ENCODE measurements at places on chromosomes 12 and 14.

GRCh38 chr14:83777516-83777915, 1752.4 kb upstream of the FLRT2 start:
- no peak for DNase-seq

DNA sequence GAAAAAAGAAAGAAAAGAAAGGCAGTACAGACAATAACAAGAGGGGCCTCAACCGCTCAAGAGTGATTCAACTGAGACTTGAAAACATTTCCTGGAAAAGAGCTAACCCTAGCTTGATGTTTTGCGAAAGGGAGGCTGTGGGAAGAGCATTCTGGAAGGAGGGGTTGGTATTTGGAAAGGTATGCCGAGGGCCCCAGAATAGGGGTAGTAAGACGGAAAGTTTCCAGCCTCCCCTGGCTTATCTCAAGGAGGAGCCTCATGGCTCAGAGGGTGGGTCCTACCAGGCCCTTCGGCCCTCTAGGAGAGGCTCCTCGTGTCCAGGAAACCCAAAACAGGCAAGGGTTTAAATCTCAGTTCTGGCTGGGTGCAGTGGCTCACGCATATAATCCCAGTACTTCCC, 8.4 kb downstream of the RNU4-2 start:
- DNase-seq, result no peak

- DNase-seq, result no peak
Measured at GRCh38 chr12:130796985-130797686, 41.9 kb downstream of the STX2 start.

GRCh38 chr14:104700225-104700651, 10.8 kb downstream of the INF2 start:
- DNase-seq, result no peak

DNA sequence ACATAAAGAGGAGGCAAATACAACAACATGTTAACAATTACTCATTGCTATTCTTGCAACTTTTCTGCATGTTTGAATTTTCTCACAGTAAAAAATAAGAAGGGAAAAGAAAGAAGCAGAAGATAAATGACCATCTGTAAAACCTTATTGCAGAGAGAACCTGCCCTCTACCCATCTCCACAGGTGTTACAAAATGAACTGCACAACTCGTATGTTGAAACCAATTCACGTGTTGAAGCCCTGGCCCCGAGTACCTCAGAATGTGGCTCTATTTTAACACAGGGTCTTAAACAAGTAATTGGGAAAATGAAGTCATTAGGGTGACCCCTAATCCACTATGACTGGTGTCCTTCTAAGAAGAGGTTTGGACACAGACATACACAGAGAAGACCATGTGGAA, 39.5 kb downstream of the FOXN3 start:
- DNase-seq, result no peak
